ENCODE measurements at places on chromosomes 12 and 14.

DNA sequence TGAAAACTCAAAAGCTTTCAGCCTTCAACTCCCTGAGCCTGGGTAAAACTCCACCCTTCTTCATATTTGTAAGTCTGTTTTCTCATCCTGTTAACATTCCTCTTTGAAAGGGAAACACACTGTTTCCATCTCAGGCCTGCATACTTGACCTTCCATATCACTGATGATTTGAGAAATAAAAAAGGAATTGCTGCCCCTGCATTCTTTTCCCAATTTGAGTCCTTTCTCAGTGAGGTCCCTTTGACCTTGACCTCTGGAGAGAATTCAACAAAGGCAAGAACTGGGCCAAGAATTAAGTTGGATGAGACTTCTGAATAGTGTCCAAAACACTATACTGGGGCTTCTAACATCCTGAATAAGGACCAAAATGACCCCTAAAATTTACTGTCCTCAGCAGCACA lies 108.0 kb downstream of the AEBP2 start:
- DNase-seq, result no peak

DNA sequence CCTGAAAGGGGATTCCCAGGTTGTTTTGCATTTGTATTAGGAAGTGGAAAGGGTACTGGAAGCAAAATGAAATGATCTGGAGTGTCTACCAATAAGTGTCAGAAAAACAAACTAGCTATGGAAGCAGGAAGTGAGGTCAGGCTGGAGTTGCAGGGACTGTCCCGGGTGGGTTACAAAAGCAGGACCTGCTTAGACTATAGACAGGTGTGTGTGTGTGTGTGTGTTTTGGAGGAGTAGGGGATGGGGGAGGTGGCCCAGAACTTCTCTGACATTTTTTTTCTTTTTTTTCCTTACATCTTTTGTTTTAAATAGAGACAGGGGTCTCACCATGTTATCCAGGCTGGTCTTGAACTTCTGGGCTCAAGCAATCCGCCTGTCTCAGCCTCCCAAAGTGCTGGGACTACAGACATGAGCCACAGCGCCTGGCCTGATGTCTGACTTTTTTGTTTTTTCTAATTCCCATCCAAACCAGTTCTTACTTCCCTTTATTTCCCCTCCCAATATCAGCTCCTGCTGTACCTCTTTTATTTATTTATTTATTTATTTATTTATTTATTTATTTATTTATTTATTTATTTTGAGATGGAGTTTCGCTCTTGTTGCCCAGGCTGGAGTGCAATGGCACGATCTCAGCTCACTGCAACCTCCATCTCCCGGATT lies 512 bp upstream of the RND1 start:
- DNase-seq, result no peak

- peak; percentile 50 for DNase-seq
These were observed 40.5 kb downstream of the SLC2A14 start for GRCh38 chr12:7832059-7832696.

DNA sequence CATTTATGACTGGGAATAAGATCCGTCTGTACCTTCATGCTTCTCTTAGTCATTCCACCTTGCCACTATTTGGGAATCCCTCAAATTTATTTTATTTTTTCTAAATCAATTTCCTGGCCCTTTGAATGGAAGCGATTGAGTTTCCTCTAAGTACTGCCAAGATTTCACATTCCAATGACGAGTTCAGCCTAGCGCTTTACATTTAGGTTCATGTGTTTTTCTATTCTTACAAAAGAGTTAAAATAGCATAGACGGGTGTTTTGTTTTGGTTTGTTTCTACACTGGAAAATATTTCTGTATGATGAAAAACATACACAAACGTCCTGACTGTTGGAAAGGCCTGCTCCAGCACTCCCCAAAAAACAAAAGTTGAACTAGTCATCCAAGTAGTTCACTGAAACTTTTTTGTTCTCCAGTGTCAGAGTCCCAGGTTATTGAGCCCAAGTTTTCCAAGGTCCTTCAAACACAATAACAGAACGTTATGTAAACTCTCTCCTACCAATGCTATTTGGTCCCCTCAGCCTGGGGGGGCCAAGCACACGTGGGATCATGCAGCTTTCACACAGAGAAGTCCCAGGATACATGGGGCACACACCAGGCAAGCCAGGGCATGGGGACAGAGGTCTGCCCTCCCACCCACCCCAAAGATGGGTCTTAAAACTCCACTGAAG lies 74.8 kb upstream of the FOXN3 start:
- DNase-seq, result no peak

DNA sequence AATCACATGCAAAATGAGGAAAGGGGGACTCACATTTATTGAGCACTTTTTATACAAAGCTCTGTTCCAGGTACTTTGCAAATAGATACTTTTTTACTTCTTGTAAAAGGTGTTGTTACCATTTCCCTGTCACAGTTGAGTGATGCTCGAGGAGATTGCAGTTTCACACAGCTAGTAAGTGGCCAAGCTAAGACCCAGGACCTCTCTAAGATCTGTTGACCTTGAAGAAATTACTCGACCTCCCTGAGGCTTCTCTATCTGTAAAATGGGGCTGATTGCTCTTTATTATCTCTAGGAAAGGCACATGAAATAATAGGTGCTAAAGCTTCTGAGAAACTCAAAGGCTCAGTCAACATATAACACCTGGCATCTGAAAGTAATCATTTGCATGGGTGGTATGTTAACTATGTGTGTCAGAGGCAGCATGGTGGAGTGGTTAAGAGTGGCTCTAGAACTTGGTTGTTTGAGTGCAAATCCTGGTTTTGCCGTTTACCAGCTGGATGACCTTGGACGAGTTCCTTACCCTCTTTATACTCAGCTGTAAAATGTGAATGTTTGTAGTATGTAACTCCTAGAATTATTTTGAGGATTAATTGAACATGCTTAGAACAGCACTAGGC lies 41.5 kb downstream of the IFT81 start:
- DNase-seq, result peak; percentile 44

GRCh38 chr12:95700316-95700785 lies 90.2 kb downstream of the NTN4 start:
- DNase-seq, result peak; percentile 50

DNA sequence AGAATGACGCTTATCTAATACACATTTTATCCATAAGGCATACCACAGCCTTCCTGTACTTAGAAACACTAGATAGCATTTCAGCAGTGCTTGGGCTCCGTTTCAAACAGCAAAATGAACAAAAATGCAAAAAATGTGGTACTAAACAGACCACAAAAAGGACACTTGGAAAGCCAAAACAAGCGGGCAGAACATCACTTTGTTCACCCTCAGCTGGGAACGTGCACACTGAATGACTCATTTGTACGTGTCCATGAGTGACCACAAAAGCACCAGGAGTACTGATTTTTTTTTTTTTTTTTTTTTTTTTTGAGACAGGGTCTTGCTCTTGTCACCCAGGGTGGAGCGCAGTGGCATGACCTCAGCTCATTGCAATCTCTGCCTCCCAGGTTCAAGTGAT lies 8.9 kb upstream of the FOXN3 start:
- no peak for DNase-seq

DNA sequence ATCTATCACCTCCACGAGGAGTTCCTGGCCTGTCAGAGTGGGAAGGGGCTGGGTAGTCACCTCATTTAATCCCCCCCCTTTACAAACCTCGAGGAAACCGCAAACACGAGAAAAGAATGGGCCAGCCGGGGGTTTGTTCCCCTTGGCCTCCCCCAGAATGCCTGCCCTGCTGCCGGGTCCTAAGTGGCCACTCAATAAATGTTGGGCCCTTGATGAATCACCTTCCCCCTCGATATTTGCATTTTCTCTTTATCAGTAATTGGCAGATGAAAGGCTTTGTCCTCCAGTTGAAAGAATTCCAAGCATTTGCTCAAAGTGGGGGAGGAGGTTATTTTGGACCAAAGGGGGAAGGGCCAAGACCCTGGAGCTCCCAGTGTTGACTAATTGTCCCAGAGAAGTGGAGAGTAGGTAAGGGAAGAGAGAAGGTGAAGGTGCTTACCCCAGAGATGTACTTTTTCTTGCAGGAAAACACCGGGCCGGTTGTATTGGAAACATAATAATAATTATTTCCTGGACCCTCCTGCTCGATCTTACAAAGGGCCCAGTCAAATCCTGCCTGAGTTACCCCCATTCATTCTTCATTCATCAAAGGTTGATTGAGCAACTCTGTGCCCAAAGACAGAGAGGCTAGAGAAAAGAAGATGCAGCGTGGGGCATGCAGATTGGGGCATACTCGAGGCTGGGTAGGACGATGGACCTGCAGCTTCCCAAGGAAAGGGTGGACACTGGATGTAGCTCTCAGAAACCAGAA lies 1.9 kb upstream of the KDM2B start:
- DNase-seq, result no peak

DNA sequence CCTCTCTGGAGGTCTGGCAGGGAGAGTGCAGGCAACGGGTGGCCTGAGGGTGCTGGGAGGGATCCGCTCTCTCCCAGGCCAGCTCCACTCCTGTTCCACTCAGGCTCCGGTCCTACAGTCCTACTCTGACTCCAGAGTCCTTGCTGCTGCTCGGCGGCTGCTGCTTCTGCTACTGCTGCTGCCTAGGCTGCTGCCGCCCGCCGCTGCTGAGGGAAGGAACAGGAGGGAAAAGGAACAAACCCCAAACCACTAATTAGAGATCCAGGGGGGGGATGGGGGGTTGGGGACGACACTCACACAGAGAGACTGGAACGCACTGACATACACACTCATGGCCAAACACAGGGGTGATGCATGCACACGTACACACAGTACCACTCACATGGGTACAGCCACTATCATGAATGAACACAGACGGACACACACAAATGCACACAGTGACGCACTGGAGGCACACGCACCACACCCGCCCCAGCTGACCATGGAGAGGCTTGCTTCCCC lies at the start of gene SP7:
Gene SP7, minus strand, starts transcription at position 174 of the 501 bp plus-strand sequence. CDS start 708 bp downstream, outside the sequence.
- DNase-seq, result no peak

GRCh38 chr12:67355428-67356379 lies 86.5 kb downstream of the CAND1 start:
- no peak for DNase-seq

DNA sequence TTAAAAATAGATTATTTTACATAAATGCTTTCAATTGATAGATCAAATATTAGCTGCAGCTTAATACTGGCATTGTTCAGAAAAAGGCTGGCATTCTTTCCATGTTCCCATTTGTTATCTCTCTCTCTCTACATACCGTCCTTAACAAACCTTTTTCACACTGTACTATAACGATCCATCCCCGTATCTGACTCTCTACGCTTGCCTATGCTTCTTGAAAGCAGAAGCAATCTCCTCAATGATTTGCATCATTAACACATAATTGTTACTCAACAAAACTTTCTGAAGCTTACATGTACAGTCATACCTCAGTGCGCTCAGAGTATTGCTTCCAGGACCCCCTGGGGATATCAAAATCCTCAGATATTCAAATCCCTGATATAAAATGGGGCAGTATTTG lies 89.7 kb downstream of the TMTC1 start:
- no peak for DNase-seq

DNA sequence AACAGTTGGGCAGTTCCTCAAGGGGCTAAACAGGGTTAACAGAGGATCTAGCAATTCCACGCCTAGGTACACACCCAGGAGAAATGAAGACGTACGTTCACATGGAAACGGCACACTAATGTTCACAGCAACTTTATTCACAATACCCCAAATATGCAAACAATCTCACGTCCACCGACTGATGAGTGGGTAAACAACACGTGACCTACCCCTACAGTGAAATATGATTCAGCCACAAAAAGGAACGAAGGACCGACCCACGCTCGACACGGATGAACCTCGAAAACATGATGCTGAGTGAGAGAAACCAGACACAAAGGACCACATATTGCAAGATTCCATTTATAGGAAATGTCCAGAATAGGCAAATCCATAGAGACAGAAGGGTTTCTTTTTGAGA lies 112.7 kb downstream of the NCOR2 start:
- no peak for DNase-seq

GRCh38 chr14:38867561-38868150 lies 235.4 kb downstream of the SEC23A start:
- no peak for DNase-seq

- no peak for DNase-seq
These were observed 129.1 kb downstream of the PLXNC1 start for GRCh38 chr12:94277426-94278000.

DNA sequence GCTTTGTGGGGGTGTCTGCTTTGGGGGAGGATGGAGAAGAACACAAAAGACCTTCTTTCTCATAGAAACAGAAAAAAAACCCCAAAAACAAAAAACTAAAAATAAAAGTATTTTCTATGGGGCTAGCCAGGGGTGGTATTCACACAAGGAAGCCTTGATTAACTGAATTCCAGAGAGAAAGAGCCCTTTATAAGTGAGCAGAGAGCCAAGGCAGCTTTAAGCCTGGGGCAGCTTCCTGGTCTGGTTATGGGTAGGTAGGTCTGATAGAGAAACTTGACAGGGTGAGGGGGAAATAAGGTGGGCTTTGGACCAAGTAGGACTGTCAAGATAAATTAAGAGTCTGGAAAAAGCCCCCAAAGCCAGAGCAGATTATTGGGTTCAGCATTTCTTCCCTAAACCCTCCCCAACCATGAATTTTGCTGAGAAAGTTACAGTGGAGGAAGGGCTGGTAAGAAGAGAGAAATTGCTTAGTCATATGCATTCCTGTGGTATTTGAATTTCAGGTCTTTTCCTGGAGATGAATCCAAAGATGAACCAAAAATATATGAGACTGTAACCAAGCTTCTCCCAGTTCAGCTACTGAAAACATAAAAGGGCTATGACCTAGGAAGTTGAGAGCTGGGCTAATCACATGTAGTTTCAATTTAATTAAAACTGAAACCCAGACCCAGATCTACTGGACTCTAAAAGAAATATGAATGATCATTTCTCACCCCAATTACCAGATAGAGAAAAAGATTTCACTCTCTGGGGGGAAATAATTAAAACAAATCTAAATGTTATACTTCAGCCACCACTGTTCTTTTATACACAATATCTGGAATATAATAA lies 144.8 kb downstream of the TBC1D30 start:
- DNase-seq, result no peak

DNA sequence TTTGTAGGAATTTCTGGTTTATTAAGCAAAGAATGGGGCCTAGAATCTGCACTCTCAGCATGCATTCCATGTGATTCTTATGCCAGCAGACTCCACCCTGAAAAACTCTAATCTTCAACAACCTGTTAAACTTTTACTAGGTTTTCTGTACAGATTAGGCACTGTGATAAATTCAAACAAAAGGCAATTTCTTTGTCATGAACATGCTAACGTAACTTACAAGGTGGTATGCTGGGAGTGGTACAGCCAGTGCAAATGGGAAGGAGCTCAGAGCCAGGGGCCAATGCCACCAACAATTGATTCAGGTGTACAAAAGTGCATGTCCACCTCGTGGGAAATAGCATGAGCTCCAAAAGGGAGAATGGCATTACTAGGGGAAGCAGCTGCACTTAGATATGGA lies 83.0 kb downstream of the PPFIBP1 start:
- no peak for DNase-seq

Measured in GM19239 (cell line).